ENCODE measurements at places on chromosomes 2 and 18.

DNA sequence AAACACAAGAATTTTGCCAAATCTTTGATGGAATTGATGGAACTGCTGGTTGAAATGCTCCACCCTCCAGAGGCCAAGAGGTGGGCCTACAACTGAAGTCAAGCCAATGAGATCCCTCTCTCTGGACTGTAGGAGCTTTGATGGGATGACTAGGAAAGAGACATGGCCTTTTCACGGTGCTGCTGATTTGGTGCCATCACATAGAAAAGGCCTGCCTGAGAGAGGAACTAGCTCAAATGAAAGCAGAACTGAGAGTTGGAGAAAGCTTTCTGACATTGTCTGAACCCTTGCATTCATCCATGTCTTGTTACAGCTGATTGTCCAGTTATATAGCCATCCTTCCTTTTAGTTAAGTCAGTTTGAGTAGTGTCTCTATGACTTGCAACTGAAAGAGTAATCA is 283.8 kb upstream of the LYPD1 start:
- no peak for DNase-seq

DNA sequence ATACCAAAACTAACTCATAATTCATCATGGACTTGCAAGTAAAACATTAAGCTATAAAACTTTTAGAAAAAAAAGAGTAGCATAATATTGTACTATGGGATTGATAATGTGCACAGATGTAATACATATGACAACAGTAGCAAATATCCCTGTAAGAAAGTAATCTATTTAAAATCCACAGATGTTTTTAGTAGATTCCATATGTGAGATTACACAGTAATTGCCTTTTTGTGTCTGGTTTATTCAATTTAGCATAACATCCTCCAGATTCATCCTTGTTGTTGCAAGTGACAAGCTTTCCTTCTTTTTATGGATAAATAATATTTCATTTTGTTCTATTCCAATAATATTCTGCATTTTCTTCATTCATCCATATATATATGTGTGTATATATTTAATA is 278.2 kb upstream of the LRRTM4 start:
- no peak for DNase-seq

GRCh38 chr2:80329491-80329890 is 24.9 kb upstream of the LRRTM1 start:
- no peak for DNase-seq

GRCh38 chr18:47246027-47246971 is 5.2 kb downstream of the SKOR2 start:
- no peak for DNase-seq

DNA sequence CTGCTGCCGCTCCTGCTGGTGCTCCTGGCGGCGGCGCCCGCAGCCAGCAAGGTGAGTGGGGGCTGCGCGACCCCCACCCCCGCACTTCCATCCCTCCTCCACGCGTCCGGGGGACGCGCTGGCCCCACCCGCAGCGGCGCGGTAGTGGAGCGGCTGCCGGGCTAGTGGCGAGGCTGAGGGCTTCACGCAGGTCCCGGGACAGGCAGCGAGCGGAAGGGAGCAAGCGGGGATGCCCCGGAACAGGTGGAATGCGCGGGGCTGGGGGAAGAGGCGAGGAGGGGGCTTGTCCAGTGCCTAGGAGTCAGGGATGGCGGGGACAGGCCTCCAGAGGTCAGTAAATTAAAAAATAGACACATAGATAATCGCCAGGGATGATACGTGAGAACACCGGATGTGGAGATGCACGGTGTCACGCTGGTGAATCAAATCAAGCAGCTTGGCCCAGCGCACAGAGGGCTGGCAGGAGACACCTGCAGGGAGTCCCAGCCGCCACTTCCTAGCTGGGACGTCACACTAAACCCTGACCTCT is 403 bp downstream of the COL4A3 start:
- DNase-seq = no peak

- DNase-seq = no peak
These were observed 264.4 kb upstream of the REV1 start for GRCh38 chr2:99754210-99754609.

GRCh38 chr18:35130236-35130635 is 89.0 kb downstream of the MAPRE2 start:
- DNase-seq = no peak

GRCh38 chr18:35688757-35689156 is 107.2 kb downstream of the GALNT1 start:
- DNase-seq = no peak

- DNase-seq = no peak
These were observed 28.5 kb downstream of the CYP27C1 start for GRCh38 chr2:127191331-127192219.

- DNase-seq = no peak
These were observed at the start of gene HOXD10 for GRCh38 chr2:176115883-176116813. HOXD10 (plus strand) TSS chr2:176116778; CDS start chr2:176116834, 56 bp downstream.

GRCh38 chr2:95121093-95121406 is 558 bp downstream of the MRPS5 start:
- no peak for DNase-seq

GRCh38 chr2:26470601-26471260 is 7.2 kb downstream of the OTOF start:
- DNase-seq = no peak

GRCh38 chr2:68932402-68932801 is 20.3 kb downstream of the GKN2 start:
- DNase-seq = no peak

DNA sequence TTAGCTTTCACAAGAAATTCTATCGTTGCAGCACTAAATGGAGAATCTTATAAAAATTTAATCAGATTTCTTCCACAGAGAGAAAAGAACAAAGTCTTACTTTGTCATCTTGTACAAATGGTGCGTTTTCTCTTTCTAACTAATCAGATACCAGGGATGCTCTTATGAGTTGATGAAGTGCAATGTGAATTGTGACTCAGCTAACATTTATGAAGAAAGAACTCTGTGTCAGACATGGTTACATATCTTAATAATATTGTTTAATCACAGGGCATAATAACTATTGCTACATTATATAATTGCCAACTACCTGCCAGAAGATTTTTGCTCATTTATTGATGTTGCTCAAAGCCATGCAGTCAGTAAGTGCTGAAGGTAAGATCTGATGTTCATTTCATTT is 465.0 kb downstream of the CCDC85A start:
- DNase-seq = no peak

DNA sequence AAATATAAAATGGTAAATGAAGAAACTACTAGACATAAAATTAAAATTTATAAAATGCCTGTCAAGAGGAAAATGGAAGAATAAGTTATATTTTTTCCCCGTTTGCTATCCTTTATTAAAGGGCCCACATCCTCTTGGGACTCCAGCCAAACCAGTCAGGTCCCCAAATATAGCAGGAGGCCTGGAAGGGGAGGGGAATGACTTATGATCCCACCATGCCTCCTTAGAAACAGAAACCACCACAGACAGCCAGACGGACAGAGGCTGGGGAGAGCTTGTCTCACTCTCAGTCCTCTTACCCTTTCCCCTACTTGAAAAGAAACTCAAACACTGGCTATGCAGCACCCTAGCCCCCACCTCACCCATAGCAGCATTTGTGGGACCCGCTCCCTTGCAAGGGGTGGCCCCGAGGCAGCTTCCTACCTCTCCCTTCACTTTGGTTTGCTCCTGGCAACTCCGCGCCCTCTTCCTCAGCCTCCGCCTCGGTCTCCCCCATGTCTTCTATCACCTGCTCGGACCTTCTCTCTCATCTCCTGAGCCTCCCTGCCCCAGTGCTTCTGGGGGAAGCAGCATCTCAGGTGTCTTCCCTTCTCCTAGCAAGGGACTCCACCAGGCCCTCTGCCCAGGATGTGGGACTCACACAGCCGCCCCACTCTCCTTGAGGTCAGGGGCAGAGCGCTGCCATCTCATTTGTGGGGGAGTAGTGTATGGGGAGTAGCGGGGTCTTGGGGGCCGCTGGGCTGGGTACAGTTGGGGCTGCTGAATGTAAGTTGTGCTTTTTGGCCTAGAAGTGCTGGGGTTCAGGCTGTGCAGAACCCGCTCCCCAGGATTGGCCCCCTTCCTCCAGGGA is 37.4 kb upstream of the ANKRD62 start:
- DNase-seq = no peak

DNA sequence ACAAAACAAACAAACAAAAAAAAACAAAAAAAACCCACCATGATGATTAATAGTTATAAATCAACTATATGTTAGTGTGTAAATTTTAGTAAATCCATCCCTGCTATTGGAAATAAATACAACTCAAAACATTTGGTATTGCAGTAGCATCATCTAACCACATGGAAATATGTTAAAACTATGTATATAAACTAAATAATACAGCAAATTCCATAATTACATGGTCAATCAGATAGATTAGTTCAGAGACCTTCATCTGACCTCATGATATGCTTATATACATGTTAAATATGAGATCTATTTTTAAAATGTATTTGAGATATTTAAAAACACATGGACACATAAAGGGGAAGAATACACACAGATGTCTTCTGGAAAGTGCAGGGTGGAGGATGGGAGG is 384.2 kb downstream of the TMX3 start:
- no peak for DNase-seq

GRCh38 chr2:187138265-187138664 is 289.3 kb upstream of the ZSWIM2 start:
- no peak for DNase-seq

- DNase-seq = no peak
These were observed 12.1 kb downstream of the ADAM17 start for GRCh38 chr2:9543557-9543956.

DNA sequence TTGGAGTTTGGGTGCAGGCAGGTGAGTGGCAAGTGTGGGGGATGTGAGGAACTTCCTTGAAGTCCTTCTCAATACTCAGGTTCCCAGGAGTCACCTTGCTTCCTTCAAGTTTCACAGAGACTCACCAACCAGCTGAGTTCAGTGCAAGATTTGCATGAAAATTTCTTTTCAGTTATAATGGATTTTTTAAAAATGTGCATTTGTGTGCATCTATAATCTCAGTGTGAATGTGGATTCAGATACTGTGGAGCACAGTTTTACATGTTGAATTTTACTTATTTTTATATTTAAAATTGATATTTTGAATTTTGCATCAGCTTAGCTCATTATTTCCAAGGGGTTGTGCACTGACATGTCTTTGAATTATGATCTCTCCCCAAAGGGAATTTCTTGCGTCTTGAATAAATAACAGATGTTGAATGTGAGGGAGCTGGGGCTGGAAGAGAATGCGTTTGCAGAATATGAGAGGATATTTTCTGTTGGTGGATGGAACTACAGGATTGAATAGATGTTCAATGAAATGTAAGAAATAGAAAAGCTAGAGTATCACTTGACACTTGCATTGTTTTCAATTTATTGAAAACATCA is 184.3 kb downstream of the RPRM start:
- no peak for DNase-seq

DNA sequence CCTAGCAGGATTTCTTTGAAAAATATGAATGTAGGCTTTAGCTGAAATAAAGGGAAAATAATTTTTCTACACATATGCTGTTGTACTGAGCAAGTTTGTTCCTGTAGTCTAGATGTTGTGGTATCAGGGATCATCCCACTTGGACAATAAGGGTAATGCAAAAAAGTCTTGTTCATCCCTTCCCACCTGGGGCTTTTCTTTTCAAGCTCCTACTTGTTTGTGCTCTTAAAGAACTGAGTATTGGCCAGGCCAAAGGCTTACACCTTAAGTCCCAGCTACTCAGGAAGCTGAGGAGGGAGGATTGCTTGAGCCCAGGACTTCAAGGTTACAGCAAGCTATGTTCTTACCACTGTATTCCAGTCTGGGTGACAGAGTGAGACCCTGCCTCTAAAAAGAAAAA is 35.5 kb downstream of the ZC3H6 start:
- DNase-seq = no peak

GRCh38 chr18:58847383-58848071 is 17.1 kb upstream of the ZNF532 start:
- no peak for DNase-seq

DNA sequence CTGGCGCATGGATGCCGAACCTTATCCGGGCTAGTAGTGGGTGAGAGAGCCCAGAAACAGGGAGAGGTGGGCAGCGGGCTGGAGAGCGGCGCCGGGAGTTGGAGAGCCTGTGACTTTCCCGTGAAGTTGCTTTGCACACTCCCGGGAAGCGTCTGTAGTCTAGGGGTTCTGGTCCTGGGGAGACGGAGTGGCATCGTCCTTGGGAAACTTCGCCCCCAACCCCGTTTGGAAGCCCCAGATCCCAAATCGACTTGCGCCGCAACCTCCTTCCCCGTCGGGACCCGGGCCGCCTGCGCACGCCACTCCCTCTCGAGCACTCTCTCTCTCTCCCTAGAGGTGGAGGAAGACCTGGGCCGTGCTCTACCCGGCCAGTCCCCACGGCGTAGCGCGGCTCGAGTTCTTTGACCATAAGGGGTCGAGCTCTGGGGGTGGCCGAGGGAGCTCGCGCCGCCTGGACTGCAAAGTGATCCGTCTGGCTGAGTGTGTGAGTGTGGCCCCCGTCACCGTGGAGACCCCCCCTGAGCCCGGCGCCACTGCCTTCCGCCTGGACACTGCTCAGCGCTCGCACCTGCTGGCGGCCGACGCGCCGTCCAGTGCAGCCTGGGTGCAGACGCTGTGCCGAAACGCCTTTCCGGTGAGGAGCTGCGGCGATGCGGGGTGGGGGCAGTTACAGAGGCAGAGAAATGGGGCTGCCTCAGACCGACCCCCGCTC is 456 bp downstream of the DOK1 start:
- DNase-seq = no peak

- no peak for DNase-seq
These were observed 26.9 kb upstream of the CABYR start for GRCh38 chr18:24111936-24112335.

DNA sequence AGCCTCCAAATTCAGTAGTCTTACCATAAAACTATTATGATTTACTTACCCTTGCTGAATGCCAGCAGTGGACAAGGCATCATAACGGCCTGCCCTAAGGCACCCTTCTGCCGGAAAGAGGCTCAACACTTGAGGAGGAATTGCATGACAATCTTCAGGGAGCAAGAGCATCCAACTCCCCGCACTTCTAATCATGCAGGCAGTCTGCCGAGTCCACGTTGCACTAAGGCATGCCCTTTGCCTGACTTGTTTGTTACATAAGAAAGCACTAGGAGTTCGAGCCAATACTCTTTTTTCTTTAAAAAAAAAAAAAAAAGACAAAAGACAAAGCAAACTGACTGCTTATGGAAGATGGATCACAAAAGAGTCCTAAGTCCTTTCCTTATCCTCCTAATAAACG is 17.9 kb upstream of the SPTBN1 start:
- DNase-seq = no peak

- DNase-seq = no peak
These were observed 11.1 kb downstream of the SCN3A start for GRCh38 chr2:165192729-165193128.

DNA sequence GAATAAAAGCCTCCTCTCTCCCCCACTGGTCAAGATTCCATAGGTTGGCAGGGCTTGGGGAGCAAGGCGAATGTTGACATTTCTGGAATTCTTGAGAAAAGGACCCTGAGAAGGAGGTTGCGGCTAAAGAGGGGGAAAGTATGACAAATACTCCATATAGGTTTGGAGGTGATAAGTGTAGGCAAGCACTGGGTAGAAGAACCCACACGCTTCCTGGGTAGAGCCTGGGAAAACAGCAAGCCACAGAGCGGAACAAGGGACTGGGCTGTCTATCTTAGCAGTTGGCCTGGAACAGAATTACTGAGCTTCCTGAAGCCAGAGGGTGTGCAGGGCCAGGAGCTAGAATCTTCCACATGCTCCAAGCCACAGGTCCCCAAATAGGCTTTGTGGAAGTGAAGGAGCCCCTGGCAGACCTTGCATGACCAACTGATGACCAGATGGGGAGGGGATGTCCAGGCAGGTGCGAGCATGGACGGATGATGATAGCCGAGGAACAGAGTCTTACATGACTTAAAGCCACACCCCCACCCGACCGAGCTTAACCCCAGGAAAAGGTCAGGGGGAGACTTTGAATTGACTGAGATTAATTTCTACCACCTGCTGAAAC is 9.9 kb downstream of the PRKAG3 start:
- DNase-seq = no peak
